ENCODE measurements at places on chromosomes 7 and 10.

DNA sequence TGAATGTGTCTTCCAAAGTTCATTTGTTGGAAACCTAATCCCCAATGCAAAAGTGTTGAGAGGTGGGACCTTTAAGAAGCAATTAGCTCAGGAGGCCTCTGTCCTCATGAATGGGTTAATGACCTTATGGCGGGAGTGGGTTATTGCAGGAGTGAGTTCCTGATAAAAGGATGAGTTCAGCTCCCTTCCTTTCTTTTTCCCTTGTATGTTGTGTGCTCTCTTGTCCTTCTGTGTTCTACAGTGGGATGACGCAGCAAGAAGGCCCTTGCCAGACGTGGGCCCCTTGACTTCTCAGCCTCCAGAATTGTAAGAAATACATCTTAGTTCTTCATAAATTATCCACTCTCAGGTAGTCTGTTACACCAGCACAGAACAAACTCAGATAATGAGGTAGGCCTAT is 206.0 kb downstream of the DNAJC1 start:
- no peak for DNase-seq

- DNase-seq = peak; percentile 61
Measured at GRCh38 chr10:132023092-132023811, 41.5 kb upstream of the BNIP3 start.

GRCh38 chr10:96222441-96222840 is 48.9 kb downstream of the BLNK start:
- no peak for DNase-seq

DNA sequence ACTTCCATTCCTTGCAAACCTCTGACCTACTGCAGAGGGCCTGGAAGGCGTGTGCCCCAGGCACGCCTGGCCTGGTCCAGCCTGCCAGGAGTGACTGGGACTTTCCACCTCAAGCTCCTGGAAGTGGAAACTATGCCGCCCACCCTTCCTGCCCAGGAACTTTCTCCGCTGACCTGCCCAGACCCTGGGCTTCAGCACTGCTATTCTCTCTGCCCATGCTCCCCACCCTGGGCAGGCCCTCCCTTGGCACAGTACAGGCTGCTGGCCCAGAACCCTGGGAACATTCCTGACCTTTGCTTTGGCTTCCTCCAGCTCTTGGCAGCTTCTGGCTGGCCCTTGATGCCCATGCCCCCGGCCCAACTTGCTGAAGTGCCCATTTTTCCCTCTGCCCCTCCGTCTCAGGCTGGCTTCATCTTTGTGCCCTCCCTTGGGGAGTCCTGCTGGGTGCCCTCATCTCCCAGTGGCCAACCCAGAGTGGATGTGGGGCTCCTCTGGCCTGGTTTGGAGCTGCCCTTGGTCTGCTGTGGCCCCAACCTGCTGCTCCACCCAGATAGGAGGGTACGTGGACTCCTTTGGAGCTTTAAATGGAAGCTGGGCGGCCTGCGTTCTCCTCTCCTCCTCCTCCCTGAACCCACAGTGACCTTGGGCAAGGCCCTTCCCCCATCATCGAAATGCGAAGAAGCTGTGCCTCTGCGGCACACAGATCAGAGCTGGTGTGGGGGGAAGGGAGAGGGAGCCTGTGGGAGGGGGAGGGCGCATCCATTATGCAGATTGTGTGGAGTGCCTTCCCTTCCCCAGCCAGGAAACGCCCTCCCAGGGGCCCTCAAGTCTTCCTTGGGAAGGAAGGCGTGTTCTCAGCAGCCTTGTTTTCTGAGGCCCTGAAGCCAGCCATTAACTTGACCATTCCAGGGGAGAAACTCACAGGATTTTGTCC is 3.4 kb downstream of the MMRN2 start:
- DNase-seq = no peak

- peak; percentile 77 for DNase-seq
Measured at GRCh38 chr7:143385891-143386781, 5.0 kb downstream of the ZYX start.

GRCh38 chr7:46237466-46237865 is 316.4 kb upstream of the IGFBP3 start:
- DNase-seq = no peak
